Stimulated activated CD8-positive, alpha-beta memory T cell treated with anti-CD3 and anti-CD28 coated beads, Interleukin-7, amount 100 ng/mL, for 1 hour (primary cell): ENCODE measurements at places on chromosomes 3 and 15.

- no peak for DNase-seq
Measured at GRCh38 chr3:119195911-119196310, 22.5 kb downstream of the UPK1B start.

GRCh38 chr3:11563159-11563864 lies 80.4 kb downstream of the VGLL4 start:
- no peak for DNase-seq

- DNase-seq, result no peak
Measured at GRCh38 chr3:194000100-194000499, 135.8 kb upstream of the HES1 start.

DNA sequence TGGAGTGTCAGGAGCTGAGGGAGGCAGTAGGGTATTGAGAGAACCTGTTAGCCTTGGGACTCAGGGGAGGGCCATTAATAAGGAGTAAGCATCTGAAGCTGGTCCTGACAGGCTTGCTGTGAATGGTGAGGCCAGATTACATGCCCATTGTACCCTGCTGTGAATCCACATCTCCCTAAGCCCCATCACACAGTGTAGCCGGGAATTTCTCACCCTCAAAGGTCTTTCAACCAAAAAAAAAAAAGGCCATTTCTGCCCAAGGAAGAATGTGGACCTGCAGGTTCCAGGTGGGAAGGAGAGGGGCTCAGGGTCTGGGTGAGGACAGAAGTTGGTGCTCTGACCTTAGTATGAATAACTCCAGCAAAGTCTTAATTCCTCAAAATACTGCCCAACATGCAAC lies 37.2 kb downstream of the MAGEF1 start:
- no peak for DNase-seq

- DNase-seq, result no peak
Measured at GRCh38 chr3:172846706-172847105, 96.2 kb downstream of the ECT2 start.

GRCh38 chr15:77768107-77768506 lies 135.4 kb upstream of the LINGO1 start:
- no peak for DNase-seq

GRCh38 chr15:74790080-74790916 lies 8.4 kb downstream of the CSK start:
- no peak for DNase-seq

- DNase-seq, result no peak
Measured at GRCh38 chr3:189372243-189372642, 200.5 kb downstream of the TPRG1 start.

DNA sequence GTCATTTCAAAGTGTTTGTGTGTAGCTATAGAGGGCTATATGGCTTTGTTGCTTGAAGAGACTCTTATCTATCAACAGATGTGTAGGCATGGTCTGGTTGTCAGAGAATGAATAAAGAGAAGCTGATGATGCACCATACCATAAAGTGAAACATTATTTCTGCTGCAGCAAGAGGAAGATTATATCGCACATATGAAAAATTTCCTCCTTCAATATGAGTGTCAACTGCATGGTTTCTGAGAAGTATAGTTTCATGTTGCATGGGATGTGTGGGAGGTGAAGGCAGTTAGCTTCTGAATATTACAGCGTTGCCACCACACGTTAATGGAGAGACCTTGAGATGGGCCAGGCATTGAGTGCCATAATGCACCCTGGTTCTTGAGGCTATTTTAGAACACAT lies 217.9 kb downstream of the SATB1 start:
- no peak for DNase-seq

GRCh38 chr15:73691396-73691795 lies 7.2 kb downstream of the CD276 start:
- no peak for DNase-seq

GRCh38 chr3:128297401-128298138 lies 144.3 kb downstream of the EEFSEC start:
- no peak for DNase-seq

- no peak for DNase-seq
Measured at GRCh38 chr3:97417-98258, 98.9 kb upstream of the CHL1 start.

DNA sequence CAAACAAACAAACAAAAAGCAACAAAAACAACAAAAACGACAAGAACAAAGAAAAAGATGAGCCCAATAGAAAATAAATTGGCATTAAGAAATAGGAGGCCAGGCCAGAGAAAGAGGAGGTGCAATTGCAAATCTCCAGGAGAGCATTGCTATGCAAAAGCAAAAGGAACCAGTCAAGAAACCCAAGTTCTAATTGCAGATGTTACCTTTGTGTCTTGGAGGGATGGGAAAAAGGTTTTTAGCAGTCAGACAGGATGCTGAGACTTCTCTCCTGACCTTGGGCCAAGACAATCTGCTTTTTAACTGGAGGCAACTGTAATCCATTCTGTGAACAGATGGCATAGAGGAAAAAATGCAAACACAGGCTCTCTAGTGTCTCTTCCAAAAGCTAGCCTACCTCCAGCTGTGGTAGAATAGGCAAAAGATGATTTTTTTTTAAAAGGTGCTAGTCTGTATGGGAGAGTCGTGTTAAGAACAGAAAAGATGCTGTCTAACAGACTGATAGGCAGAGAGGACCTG lies 56.4 kb downstream of the LSAMP start:
- DNase-seq, result no peak

DNA sequence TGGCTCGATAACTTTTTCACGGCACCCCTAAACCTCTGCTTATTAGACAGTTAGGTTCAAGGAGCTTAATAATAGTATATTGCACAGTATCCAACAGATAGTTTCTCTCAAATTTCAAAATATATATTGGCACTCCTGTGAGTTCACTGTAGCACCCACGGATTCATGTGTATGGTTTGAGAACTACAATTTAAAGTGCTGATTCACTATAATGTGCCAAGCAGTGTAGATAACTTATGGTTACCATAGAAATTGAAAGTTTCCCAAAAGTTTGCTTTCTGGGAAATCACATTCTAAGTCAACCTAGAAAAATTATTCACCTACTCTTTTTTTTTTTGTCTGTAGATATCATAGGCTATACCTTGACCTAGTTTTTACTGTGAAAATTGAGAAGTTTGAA lies 86.6 kb downstream of the GAP43 start:
- DNase-seq, result no peak

GRCh38 chr15:29994284-29994683 lies 88.5 kb upstream of the GOLGA8J start:
- DNase-seq, result no peak

- DNase-seq, result no peak
Measured at GRCh38 chr3:168058481-168058880, 37.2 kb downstream of the GOLIM4 start.

DNA sequence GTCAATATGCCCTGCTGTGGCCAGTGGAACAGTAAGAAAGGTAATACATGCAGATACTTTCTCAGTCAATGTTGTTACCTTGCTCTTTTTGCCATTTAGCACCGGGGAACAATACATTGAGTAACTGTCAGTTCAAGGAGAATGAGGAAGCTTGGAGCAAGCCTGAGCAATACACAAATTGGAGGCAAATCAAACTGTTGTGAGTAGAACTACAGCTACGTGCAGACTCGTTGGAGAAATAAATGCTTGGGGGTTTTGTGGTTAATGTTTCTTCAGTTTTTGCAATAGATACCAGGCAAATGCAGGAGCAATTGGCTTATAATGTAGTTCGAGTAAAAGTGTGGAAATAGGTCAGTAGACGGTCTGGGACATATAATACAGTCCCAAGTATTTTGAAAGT lies 587.3 kb upstream of the ROBO1 start:
- DNase-seq, result no peak

DNA sequence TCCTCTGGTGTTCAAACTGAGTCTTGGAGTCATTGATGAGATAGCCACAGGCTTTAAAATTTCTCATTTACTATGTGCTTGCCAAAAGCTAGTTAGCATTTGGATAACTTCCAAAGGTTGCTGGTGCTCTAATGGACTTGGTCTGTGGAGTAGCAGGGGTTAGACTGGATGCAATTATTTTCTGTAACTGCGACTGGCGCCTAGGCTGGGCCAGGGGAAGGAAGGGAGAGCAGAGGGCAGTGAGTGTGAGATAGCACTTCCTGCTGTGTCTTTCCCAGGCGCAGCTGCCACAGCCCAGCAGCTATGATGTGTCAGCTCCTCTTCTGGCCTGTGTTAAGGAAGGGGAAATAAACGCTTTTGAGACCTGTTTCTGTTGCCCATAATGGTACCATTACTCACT lies 98.6 kb downstream of the MYRIP start:
- DNase-seq, result no peak

GRCh38 chr3:10845839-10846656 lies 30.0 kb downstream of the SLC6A11 start:
- DNase-seq, result no peak

GRCh38 chr15:26260517-26261133 lies 397.5 kb upstream of the ATP10A start:
- DNase-seq, result no peak

- DNase-seq, result no peak
Measured at GRCh38 chr3:182967218-182968204, 12.8 kb downstream of the DCUN1D1 start.
